AG08395 (cell line): ENCODE measurements at places on chromosomes 3 and 15.

- no peak for DNase-seq
Measured at GRCh38 chr3:194184265-194184751, 48.4 kb downstream of the HES1 start.

DNA sequence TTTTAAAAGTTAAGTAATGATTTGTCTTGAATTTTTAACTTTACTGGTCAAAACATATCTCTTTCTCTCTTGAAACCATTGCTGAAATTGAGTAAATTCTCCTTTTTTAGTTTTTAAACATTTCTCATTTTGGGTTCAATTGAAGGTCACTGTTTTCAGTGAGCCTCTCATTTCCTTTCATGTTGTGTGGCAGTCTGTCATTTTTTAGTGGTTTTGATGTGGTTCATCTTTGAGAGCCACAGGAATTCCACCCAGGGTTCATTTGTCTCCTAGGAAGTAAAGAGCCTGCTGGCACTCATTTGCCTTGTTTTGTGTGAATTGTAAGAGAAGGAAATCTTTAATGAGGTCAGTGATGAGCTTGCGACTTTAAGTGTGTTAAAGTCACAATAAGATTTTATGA lies 10.4 kb downstream of the CLDN11 start:
- DNase-seq: peak; percentile 60

GRCh38 chr3:18288243-18288642 lies 136.9 kb downstream of the SATB1 start:
- no peak for DNase-seq

- no peak for DNase-seq
Measured at GRCh38 chr15:48945386-48945785, 18.3 kb downstream of the SHC4 start.

DNA sequence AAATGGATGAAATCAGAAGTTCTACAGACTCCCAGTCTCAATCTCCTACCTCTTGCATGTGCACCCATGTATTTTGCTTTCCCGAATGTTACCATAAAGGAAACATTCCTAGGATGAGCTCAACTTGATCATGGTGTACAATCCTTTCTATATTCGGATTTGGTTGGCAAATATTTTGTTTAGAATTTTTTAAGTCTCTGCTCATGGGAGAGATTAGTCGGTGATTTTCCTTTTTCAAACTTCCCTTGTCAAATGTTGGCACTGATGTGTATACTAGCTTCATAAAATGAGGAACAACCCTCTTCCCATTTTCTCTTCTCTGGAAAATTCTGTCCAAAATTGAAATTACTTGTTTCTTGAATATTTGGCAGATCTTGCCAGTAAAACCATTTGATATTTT lies 317.6 kb upstream of the RASGRP1 start:
- DNase-seq: no peak

GRCh38 chr3:8760091-8760490 lies 9.3 kb downstream of the OXTR start:
- DNase-seq: no peak

DNA sequence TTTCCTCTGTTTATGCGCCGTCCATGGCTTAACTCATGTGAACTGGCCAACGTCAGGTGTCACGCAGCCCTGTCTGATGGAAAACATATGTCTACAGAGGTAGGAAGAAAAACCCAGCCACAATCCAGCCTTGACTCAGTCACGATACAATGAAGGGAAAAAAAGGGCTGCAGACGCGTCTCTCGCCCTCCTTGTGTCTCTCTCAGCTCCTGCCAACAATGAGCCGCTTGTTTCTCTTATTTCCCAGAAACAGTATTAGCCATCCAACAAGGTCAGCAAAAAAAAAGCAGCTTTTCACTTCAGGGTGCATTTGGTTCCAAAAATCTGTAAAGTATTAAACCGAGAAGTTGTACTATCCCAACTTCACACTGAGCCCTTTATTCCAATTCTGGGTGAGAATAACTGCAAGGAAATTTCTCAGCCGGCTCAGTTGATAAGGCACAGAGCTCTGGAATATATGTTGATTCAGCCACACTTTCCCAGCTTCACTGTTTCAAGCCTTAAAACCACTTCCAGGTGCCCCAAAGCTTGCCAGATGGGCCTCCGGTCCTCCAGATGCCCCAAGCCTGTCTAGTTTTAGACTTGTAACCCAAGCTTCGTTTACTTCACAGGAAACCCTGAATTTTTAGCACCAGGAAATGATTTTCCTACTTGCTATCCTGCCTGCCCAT lies 79.4 kb downstream of the TM4SF4 start:
- DNase-seq: peak; percentile 56

DNA sequence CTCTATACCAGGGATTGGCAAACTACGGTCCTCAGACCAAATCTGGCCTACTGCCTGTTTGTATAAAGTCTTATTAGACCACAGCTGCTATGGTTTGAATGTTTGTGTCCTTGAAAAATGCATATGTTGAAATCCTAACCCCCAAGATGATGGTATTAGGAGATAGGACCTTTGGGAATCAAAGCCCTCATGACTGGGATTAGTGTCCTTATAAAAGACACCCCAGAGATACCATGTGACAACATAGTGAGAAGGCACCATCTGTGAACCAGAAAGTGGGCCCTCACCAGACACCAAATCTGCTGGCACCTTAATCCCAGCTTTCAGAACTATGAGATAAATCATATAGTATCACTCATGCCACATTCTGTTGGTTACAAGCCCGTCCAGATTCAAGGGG lies 7.4 kb downstream of the HMCES start:
- DNase-seq: no peak

DNA sequence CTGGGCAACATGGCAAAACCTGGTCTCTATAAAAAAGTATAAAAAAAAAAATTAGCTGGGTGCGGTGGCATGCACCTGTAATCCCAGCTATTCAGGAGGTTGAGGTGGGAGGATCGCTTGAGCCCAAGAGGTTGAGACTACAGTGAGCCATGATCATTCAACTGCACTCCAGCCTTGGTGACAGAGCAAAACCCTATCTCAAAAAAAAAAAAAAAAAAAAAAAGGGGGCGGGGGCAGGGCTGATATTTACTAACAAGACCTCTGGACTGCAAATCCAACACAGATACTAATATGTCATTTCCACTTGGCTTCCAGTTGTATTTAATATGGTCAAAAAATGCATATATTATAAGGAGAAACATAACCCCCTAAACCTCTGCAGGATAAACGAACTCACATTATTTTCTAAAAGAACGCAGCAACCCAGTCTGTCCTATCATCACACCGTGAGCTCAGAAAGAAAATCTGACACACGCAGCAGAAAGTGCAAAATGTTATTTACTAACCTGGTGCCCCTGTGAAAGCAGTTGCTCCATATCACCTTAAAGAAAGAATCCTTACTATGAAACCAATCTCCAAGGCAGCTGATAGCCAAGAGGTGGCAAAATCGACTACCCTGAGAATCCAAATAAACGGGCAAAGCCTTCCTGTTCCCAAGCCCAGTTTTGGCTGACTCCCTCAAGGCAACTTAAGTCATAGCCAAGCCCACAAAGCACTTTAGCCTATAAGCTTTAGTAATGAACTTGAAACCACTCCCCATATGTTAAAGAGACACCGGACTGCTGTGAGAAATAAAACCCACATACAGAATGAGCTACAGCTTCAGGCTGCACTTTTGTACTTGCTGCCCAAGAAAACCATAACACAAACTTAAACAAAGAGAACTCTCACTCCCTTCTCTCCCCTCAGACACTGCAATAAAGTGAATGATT lies 39.3 kb downstream of the PLD1 start:
- peak; percentile 15 for DNase-seq

DNA sequence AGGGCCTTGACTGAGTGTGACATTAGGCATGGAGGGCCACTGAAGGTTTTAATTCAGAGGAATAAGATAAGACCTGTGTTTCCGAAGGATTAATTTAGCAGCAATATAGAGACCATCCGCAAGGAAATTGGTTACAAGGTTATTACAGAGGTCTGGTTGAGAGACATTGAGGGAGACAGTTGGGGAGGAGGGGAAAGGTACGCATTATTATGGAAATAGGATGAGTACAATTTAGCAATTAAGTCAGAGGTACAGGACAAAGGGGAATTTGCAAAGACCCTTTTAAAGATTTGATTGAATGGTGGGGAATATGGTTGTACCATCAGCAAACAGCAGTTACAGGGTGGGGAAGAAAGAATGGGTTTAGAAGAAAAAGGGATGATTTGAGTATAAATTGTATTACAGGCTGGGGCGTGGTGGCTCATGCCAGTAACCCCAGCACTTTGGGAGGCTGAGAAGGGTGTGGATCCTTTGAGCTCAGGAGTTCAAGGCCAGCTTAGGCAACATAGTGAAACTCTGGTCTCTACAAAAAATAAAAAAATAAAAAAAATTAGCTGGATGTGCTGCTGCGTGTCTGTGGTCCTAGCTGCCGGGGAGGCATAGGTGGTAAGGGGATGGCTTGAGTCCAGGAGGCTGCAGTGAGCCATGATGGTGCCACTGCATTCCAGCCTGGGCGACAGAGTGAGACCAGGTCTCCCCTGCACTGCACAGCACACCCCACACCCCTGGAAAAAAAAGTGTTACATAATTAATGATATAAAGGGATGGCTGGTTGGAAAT lies 11.3 kb downstream of the ARL8B start:
- no peak for DNase-seq

DNA sequence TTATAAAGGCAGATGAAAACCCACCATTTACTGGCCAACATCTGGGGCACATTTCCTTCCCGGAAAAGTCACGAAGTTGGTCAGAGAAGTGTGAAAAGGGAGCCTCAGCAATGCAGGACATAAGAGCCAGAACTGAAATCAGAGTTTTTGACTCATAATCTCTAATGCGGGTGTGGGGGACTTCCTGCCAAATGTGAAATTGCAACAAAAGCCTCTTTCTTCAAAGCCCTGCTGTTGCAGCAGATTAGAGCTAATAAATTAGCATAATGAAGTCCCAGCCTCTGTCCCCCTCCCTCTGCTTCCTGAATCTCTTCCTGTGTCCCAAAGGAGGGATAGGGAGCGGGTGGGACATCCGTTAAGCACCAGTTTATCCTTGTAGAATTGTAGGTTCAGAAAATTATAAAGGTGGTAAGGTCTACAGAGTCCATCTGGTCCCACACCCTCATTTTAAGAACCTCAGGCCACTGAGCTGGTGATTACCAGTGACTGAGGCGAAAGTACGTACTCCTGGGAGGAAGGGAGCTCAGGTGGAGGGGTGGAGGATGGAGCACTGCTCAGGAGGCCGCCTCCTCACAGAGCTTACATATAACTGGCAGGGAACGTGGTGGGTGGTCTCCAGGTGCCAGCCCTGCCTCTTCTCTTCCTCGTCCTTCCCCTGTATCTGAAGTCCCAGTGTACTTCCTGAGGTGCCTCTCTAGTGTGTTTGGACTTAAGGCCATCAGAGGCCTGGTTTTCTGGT lies 35.0 kb downstream of the ST6GAL1 start:
- DNase-seq: no peak
